Fibroblast of skin of left quadriceps (primary cell): ENCODE measurements at places on chromosomes 11 and 22.

DNA sequence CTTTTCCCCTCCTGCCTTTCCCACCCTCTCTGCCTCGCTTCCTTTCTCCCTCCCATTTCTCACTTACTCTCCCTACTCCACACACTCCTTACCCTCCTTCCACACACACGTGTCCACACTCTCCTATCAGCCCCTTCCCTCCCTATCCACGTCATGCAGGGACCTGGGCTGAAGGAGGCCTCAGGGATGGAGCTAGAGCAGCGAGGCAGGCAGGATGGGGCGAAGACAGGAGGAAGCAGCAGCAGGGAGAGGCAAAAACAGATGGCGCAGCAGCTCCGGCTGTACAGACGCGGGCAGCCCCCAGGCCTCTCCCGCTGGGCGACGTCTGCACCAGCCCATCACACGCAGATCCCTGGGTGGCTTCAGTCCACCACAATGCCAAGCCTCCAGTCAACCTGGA is 97.9 kb downstream of the SPATA19 start:
- DNase-seq = no peak

DNA sequence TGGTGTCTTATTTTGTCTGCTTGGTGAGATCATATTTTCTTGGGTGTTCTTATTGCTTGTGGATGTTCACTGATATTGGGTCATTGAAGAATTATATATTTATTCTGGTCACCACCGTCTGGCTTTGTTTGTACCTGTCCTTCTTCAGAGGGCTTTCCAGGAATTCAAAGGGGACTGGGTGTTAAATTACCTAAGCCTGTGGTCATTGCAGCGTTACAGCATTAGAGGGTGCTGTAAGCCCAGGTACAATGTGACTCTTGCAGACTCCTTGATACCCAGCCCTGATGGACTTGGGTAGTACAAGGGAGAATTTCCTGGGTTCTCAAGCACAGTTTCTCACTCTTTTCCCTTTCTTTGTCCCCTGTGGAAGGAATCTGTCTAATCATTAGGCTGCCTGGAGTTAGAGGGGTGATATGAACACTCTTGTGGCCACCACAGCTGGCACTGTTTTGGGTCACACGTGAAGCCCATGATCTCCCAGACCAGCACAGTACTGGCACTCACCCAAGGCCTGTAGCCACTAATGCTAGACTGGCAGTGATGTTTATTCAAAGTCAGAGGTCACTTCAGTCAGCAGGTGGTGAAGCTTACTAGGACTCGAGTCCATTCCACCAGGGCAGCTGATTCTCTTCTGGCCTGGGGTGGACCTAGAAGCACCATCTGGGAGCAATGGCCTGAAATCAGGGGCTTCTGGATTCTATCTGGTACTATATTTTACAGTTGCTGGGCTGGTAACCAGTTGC is 56.1 kb upstream of the NARS2 start:
- no peak for DNase-seq

GRCh38 chr11:76493626-76494539 is 49.1 kb downstream of the EMSY start:
- no peak for DNase-seq

DNA sequence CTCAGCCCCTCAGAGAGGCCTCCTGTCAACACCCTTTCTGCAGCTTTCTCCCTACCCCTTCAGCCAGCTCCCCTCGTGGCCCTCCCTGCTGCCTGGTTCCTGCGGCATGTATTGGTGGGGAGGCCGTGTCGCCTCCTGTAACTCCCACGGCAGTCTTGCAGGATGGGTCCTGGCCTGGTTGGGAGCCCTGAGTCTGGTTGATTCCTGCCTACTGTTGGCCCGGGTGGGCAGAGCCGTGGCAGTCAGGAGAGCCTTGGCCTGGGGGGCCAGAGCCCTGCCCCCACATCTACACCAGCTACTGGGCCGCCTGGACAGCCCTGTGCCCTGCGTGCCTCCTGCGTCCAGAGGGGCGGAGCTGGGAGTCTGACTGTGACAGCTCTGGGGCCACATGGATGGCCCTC is 30.3 kb upstream of the GRAMD4 start:
- no peak for DNase-seq

GRCh38 chr11:23124249-23124648 is 264.0 kb upstream of the CCDC179 start:
- DNase-seq = no peak

DNA sequence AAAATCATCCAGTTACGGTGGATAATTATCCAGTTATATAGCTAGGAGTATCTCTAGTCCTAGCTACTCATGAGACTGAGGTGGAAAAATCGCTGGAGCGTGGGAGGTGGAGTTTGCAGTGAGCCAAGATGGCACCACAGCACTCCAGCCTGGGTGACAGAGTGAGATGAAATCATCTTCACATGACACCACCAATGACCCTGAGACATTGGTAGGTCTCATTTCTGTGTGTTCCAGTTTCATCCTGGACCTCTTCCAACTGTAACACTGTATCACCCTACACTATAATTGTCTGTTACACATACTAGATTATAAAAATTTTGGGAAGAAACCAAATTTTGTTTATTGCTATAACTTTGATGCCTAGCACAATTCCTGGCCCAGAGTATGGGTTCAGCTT is 446.8 kb downstream of the TMEM135 start:
- DNase-seq = no peak

DNA sequence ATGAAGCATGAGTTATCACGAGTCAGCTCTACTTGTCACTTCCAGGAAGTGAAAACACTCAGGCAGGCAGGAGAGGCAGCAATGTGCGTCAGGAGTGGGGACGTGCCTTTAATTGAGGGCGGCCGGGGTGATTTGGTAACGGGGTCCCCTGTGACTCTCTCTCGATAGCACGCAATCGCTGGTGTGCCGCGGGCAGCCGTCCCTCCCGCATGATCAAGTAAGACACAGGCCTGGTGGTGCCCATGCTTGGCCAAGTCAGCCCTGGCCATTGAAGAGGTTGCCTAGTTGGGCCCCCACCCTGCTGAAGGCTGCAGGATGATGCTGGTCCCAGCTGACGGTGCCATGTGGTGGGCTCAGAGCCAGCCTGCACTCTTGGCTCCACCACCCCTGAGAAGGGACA is 29.7 kb downstream of the CACNG2 start:
- no peak for DNase-seq

DNA sequence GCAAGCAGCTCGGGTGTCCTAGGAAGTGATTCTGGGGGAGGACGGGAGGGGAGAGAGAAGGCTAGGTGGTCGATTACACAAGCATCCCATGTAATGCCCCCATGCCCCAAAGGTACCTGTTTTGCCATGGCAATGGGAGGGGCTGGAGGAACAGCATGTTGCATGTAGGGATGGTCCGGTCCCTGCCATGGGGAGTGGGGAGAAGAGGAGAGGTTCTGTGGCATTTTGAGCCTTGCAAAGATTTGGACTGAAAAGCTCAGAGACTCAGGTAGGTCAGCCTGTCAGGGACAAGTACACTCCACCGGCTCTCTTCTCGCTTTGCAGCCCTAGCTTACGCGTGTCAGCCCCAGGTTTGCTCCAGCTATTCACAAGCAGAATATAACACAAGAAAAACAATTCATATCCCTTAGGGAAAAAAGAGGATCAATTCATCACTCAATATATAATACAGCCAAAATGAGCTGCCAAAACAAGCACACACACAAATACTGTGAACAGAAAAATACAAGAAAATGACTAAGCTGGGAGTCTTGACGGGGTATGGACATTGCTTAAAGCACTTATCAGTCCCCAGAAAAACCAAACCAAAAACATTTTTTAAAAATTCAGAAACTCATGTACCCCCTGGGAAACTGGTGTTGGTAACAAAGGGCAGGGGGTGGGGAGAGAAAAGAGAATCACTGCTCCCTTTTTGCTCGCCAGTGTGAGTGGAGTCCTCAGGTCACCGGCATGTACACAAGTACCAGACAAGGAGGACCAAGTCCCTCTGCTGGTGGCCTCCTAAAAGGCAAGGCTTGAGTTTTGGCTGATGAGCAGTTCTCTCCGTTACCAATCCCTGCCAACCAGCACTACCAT is 21.6 kb downstream of the APOL5 start:
- DNase-seq = no peak

DNA sequence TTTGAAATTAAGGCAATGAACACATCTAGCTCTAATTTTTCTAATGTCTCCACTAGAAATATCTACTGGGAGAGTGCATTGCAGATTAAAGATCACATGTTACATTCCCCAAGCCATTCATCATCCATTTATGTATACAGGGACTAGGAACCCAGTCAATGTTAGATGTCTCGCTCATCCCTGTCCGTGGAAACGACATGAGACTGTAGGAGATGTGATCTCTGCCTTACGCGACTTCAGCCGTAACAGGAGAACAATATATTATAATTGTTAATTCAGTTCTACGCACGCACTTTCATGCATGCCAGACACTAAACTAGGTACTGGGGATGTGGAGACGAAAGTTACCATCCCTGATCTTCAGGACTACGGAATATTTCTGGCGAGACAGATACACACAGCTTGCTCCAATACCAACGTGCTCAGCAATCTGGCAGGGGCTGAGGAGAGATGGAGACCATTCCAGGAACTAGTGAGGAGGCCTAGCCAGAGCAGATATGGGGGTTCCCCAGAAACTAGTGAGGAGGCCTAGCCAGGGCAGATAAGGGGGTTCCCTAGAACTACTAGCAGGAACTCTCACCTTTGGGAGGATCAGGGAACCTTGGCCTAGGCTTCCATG is 706 bp downstream of the DCPS start:
- no peak for DNase-seq

DNA sequence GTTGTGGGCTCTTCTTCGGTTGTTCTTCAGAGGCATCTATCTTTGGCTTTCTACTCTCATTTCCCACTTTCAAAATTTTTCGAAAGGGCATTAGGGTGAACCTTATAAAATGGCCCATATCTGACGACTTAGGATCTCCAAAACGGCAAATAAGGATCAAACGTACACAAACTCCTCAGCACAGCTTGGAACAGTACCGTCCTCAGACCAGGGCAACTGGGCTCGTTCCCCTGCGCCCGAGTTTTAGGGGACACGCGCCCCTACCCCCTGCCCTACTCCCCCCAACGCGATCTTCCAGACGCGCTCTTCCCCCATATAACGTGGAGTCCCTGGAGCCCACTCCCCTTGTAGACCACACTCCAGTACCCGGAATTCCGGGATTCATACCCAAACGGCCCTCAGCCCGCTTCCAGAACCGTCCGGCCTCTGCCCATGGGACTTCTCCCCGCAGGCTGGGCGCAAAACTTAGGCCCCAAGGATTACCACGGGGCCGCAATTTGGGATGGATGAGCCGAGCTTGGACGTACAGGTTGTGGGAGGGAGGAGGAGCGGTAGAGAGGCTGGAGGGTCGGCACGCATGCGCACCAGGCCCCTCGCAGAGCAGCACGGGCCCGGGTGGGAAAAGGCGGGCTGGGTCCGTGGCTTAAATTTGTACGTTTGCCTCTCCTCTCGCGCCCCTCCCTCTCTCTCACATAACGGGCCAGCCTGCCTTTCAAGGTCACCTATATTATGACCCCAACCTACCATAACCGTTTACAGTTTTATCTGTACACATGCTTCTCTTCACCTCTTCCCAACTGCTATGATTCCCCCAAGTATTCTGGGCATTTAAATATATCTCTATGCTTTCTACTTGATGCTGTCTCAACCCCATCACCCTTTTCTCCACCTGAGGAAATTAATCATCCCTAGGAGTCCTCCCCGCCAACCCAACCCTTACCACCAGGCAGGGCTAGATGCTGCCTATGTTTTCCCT is 3.4 kb downstream of the CCDC89 start:
- DNase-seq = no peak

DNA sequence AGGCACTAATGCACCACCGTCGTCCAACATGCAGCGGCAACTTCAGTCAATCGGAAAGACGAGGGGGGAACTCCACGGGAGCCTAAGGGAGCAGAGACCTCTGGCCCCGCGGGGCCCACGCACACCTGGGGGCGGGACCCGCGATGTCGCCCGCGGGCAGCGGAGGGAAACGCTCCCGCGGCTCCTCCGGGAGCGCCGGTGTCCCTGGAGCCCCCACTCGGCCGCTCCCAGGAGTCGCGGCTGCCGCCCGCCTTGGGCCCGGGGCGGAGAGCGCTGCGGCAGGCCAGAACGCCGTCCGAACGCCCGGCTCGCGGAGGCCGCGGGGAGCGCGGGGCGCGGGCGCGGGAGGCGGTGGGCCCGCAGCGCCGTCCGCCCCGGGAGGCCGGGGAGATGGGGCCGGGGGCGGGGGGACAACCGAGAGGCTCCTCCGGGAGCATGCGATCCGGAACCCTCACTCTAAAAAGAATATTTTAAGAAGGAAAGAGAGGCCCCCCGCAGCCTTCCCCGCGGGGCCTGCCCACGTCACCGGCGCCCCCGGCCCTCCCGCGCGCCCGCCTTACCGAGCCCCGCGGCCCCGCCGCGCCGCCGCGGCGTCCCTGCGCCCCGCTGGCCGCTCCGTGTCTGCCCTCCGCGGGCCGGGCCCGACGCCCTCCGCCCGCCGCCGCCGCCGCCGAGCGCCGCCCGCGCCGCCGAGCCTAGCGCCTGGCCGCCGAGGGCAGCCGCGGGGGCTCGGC is 86.6 kb upstream of the ARHGAP32 start:
- DNase-seq = no peak

GRCh38 chr22:35674335-35674734 is 26.1 kb downstream of the APOL6 start:
- no peak for DNase-seq

- DNase-seq = no peak
Observed at GRCh38 chr11:120305286-120305685, 19.8 kb upstream of the TLCD5 start.

DNA sequence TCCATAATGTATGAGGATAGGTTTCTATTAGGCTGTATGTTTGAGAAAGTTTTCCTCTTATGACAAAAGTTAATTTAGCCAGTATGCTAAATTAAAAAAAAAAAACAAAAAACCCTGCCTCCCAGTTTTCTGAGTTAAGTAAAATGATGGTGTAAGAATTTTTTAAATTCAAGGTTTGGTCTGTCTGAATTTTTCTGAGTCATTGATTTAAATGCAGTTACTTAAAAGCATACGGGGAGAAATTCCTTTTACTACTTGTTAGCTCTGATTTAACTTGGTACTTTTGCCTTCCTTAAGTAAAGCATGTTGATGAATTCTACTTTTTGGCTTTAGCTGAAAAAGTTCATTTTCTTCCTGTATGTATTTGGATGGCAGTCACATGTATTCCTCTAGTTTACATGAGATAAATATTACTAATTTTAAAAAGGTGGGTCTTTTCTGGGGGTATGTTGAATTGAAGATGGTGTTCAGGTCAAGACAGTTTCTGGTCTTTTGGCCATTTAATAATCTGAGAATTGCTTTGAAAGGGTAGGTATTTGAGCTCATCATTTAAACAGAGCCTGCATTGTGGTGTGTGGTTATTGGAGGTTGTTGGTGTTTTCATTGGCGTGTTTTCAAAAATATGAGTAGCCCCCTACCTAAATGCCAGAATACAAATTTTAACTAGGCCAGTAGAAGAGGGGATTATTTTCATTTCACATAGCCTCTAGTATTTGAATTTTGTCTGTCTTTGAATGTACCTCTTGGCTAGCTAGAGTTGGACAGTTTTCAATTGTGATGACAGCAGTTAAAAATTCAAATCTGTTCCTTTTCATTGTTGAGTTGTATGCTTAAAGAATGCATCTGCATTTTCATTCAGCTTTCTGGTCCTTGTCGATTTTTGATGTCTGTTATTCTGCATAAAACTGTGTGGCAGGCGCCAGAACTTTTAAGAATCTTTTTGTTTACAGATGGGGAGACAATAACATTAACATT is 64.7 kb downstream of the MTMR3 start:
- DNase-seq = peak; percentile 10
